ENCODE measurements at places on chromosomes 12 and 14.

- DNase-seq = no peak
These were observed 941 bp downstream of the ZDHHC17 start for GRCh38 chr12:76764856-76765255.

GRCh38 chr12:90909069-90909770, 45.8 kb downstream of the CCER1 start:
- no peak for DNase-seq

DNA sequence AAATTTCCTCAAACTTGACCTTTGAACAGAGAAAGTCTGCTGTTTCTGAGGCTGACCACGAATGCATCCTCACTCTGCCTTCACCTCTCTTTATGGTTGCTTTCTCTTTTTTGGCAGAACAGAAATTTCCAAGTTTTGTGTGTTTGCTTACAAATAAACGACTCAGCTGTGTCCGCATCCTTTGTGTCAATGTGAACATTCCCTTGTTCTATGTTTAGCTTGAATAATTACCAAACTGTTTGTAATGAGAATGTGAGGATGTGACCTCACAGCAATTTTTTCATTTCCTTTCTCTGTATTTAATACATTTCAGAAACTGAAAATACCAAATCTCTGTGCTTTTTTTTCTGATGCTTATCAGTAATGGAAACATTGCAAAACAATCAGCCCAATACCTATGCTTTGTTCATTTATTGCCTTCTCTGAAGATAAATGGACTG, 410.9 kb downstream of the EGLN3 start:
- DNase-seq = no peak

DNA sequence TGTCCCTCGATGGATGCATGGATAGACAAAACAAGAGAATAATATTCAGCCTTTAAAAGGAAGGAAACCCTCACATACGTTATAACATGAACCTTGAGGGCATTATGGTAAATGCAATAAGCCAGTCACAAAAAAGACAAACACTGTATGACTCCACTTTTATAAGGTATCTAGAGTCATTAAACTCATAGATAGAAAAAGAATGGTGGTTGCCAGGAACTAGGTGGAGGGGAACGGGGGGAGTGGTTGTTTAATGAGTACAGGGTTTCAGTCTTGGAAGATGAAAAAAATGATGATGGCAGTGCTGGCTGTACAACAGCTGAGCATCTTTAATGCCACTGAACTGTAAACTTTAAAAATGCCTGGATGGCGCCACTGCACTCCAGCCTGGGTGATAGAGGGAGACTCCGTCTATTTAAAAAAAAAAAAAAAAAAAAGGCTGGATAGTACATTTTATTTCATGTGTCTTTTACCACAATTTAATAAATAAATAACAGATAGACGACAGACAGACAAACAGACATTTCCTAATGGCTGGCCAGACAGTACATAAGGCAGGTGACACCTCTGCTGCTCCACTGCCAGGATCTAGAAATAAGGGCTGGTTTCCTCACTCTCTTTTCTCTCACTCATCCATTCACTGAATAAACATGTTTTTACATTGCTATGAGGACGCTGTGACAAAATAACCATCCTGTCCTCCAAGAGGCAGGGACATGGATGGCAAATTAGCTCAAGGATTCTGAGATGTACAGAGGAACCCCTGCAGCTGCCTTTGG, 118.8 kb downstream of the FOXN3 start:
- no peak for DNase-seq

GRCh38 chr12:38911611-38912010, 6.2 kb upstream of the CPNE8 start:
- no peak for DNase-seq

GRCh38 chr14:95140060-95140858, 17.1 kb downstream of the DICER1 start:
- no peak for DNase-seq

DNA sequence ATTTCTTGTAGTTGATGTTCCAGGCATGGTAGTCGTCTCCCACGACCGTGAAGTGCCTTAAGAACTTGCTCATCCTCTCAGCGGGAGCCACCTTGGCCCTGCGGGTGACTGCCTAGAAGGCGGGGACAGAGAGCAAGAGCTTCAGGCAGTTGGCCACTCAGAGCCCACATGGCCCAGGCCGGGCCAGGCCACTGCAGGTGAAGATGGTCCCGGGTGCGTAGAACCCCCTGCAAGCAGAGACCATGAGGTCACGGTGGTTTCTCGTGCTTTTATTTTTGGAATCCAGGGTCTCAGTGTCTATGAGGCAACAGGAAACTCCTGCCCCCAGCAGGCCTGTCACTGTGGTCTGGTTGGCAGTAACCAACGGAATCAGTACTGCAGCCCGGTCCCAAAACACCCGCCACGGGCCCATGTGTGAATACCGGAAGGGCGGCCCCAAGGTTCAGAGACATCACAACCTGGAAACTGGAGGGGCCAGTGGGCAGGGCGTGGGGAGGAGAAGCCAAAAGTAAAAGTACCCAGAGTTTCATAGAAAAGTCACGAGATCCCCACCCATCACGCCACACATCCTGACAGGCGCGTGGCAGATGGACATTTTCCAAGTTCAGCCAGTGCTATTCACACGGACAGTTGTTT, 27.5 kb downstream of the HVCN1 start:
- DNase-seq = no peak

DNA sequence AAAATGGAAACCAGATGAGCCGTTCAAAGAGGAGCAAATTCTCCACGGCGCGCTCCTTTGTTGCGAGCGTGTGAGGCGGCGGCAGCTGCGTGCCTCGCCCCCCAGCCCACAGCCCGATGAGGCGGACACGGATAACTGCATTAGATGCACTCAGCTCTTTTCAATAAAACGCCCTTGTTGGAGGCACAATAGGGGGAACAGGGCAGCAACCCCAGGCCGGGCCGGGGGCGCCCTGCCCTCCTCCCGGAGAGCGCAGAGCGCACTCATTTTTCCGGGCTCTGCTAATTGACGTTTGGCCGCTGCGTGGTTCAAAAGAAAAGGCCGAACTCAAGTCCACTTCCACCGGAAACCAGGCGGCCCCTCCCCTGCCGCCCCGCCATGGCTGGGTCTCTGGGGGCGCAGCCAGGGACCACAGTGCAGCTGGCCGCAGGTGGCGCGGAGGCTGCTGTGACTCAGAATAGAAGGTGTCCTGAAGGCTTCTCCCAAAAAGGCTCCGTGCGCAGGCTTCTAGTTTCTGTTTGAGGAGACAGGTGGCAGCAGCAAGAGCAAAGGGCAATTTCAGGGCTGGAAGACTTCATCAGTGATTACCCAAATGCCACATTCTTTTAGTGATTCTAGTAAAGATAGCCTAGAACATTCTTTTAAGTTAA, 29.0 kb upstream of the SMOC1 start:
- DNase-seq = no peak

- DNase-seq = no peak
These were observed 11.8 kb downstream of the COPS7A start for GRCh38 chr12:6735448-6736191.

- no peak for DNase-seq
These were observed 90.0 kb upstream of the SLC38A4 start for GRCh38 chr12:46915836-46916235.

GRCh38 chr12:72270961-72271360, 1.2 kb upstream of the TRHDE start:
- DNase-seq = no peak

DNA sequence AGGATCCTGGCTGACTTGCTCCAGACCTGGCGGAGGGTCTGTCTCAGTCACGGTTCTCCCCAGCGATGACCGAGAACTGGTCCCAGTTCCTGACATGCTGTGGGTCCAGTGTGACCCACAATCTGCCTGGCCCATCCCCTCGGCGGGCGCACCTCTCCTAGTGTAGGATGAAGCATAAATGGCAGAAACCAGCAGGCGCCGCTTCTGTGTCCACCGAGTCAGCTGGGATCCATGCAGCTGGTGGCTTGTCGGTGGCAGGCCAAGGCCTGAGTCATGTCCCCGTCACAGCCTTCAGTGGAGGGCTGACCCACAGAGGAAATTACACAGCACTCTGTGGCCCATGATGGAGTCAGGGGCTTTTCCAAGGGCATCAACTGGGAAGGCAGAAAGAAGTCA, 38.5 kb downstream of the NFKBIA start:
- DNase-seq = no peak

GRCh38 chr14:94020267-94020666, 5.9 kb upstream of the OTUB2 start:
- no peak for DNase-seq

- no peak for DNase-seq
These were observed 31.5 kb downstream of the MDM2 start for GRCh38 chr12:68839183-68840147.

GRCh38 chr12:122891661-122892525, 4.0 kb downstream of the VPS37B start:
- DNase-seq = no peak

GRCh38 chr14:67186789-67187584, 2.3 kb upstream of the GARIN2 start:
- no peak for DNase-seq

- DNase-seq = no peak
These were observed 66.5 kb upstream of the DACT1 start for GRCh38 chr14:58571256-58571655.

DNA sequence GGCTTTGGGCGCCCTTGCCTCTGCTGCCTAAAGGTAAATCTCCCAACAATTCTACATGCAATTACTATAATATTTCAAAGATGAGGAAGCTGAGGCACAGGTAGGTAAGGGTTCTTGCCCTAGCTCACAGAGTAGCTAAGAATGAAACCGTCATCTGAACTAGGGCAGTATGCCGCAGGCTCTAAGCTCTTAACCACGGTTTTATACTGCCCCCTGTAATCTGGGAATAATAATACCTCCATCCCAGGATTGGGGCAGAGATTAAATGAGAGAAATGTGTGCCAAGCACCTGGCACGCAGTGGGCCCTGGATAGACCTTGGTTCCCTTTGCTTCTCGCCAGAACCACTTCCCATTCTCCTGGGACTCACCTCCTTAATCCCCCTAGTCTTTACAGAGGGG, 1.5 kb upstream of the HRK start:
- DNase-seq = no peak

GRCh38 chr12:7857971-7858370, 14.7 kb downstream of the SLC2A14 start:
- no peak for DNase-seq

- DNase-seq = no peak
These were observed 39.0 kb upstream of the HDAC7 start for GRCh38 chr12:47858511-47859266.

DNA sequence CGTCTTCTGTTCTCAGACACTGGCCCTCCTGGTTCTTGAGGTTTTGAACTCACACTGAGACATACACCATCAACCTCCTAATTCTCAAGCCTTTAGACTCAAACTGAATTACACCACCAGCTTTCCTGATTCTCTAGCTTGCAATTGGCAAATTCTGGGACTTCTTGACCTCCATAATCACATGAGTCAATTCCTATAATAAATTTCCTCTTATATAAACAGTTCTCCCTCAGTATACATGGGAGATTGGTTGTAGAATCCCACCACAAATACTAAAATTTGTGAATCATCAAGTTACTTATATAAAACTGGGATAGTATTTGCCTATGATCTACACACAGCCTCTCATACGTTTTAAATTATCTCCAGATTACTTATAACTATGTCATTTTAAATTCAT, 162.2 kb downstream of the DIO2 start:
- no peak for DNase-seq

- DNase-seq = no peak
These were observed 482.8 kb downstream of the MED13L start for GRCh38 chr12:115794659-115795081.

DNA sequence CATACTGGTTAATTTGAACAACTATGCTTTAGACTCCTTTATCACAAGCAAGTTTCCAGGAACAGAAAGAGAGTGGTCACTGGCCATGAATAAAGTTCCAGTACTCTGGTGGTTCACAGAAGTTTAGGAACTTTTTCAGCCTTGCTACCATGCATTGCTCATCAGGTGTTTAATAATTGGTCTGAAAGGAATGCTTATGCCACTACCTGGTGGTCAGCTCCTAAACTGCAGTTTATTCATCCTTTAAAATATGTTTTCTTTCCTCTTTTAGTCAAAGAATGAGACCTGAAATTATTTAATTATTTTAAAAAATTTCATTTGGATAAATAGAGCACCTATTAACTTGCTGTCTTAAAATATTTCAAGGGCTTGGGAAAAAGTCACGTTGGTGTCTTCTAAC, 260.1 kb upstream of the OR4E1 start:
- no peak for DNase-seq

All from naive thymus-derived CD4-positive, alpha-beta T cell (primary cell).